ENCODE measurements at places on chromosomes 12 and 14.

- DNase-seq = no peak
Observed at GRCh38 chr12:101968770-101969169, 91.4 kb downstream of the DRAM1 start.

DNA sequence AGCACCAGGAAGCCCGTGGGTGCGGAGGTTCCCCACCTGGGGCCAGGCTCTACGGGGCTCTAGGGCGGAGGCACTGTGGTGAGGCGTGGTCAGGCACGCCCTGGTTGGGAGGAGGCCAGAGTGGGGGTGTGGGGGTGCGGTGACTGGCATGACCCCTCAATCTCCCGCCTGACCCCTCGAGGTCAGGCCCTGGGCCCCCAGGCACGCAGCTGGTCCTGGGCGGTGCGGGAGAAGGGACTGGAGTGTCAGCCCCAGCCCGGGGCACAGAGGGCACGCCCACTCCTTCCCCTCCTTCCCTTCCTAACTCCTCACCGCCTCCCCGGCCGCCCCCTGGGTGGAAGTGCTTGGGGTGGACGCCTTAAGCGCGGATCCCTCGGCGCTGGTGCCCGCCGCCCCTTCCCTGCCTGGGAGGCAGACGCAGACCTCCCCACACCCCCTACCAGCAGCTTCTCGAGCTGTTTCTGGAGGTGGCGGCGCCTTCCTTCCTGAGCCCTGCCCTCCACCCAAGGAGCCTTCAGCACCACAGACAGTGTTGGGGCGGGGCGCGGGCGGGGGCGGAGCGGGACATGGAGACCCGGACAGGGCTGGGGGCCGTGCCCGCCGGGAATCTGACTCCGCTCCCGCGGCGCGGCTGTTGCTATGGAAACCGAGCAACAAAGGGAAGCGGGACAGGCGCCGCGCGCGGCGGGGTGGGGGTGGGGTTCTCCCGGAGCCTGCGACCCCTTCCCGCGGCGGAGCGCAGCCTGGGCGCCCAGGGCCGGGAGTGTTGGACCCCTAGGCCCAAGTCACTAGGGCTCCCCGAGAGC, 741 bp upstream of the CRIP2 start:
- peak; percentile 97 for DNase-seq

- DNase-seq = peak; percentile 9
Observed at GRCh38 chr14:38866461-38866860, 236.6 kb downstream of the SEC23A start.

GRCh38 chr12:24066865-24067264, 117.4 kb upstream of the SOX5 start:
- no peak for DNase-seq

GRCh38 chr14:58954901-58955861, 233.3 kb upstream of the DAAM1 start:
- DNase-seq = no peak

GRCh38 chr12:33605757-33606156, 166.1 kb upstream of the SYT10 start:
- peak; percentile 73 for DNase-seq

- no peak for DNase-seq
Observed at GRCh38 chr12:80241576-80242273, 142.4 kb downstream of the OTOGL start.

- peak; percentile 26 for DNase-seq
Observed at GRCh38 chr14:68951035-68951797, 27.9 kb downstream of the ACTN1 start.

- DNase-seq = no peak
Observed at GRCh38 chr12:122721057-122721545, 4.5 kb upstream of the HCAR3 start.

DNA sequence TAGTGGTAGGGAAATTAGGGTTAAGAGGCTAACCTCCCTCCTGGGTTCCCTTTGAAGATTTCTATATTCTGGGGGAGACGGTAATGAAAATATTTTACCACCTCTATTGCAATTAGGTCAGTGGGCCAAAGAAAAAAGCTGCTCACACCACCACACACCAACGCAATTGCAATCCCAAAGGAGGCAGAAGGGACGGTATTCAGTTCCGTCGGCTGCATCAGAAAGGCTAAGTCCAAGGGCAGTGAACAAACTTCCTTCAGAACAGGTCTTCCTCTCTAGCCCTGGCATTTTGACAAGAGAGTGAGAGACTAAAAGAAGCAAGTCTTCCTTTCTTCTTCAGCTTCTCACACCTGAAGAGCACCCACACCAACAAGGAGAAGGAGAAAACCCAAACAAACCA, 51.2 kb downstream of the OTX2 start:
- DNase-seq = no peak

GRCh38 chr12:29960122-29960521, 176.4 kb upstream of the TMTC1 start:
- DNase-seq = no peak

- DNase-seq = no peak
Observed at GRCh38 chr14:66641861-66642635, 134.1 kb downstream of the GPHN start.

DNA sequence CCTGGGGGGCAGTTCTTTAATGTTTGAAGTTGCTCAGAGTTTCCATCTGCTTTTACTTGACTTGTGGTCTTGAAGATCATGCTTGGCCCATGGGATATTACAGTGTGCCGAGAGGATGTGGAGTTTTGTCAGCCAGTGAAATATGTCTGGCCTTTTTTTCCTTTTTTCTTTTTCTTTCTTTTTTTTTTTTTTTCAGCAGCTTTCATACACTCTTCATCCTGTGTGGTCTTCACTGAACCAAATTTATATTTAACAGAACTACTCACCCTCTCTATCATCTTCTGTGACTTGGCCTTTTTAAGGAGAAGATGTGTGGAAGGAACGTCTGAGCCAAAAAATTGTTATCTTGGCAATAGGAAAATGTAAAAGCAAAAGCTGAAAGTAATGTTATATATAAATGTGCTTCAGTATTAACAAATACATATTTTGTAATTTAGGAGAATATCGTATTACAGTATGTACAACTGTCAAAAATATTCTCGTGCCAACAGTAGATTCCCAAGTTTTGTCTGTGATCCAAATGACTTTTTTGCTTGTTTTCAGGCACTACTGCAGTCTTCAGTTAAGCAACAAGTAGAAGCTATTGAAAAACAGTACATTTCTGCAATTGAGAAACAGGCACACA, 200.6 kb downstream of the CCDC91 start:
- DNase-seq = no peak

DNA sequence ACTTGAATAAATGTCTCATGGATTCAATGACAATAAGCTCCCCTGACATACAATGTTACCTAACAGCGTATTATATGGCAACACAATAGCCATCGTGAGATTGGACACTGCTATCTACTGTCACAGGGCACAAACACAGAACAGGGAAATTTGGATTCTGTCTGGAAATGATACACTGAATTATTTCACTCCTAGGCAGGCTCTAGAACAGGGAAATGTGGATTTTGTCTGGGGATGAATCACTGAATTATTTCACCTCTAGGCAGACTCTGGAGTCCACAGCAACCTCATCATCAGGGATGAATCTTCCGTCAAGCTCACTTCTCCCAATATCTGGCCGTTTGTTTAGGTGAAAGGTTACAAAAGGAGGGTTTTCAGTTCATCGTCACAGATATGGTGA, 288.8 kb downstream of the TMEM132D start:
- DNase-seq = no peak

GRCh38 chr12:111274777-111275176, 94.1 kb downstream of the PHETA1 start:
- no peak for DNase-seq

DNA sequence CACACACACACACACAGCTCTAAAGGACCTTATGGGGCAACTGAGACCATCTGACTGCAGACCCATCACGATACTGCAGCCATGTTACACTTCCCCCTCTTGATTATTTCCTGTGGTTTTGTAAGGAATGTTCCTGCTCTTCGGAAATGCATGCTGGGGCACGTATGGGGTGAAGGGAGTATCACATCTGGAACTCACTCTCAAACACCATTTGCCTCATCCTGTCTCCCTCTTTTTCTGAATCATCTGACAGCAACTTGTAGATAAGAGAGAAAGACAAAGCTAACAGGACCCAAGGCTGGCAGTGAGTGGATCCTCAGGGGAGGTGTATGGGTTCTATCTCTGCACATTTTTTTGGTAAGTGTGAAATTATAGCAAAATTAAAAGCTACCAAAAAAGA, 50.3 kb downstream of the RIMBP2 start:
- DNase-seq = no peak

DNA sequence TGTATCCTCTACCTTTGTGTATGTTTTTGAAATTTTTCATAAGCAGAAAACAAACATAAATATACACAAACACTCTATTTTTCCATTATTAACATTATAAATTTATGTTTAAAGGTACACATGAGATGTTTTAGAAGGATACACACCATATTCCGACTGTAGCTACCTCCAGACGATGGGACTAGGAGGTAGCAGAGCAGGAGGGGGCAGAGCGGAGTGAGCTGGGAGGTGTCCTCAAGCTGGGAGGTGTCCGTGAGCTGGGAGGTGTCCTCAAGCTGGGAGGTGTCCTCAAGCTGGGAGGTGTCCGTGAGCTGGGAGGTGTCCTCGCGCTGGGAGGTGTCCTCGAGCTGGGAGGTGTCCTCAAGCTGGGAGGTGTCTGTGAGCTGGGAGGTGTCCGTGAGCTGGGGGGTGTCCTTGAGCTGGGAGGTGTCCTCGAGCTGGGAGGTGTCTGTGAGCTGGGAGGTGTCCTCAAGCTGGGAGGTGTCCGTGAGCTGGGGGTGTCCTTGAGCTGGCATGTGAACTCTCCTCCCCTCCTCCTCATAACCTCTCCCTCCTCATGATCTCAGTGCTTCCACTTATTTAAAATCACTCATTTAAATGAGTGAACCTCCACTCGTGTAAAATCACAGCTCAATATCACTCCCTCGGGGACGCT, 346.9 kb upstream of the SFSWAP start:
- no peak for DNase-seq

DNA sequence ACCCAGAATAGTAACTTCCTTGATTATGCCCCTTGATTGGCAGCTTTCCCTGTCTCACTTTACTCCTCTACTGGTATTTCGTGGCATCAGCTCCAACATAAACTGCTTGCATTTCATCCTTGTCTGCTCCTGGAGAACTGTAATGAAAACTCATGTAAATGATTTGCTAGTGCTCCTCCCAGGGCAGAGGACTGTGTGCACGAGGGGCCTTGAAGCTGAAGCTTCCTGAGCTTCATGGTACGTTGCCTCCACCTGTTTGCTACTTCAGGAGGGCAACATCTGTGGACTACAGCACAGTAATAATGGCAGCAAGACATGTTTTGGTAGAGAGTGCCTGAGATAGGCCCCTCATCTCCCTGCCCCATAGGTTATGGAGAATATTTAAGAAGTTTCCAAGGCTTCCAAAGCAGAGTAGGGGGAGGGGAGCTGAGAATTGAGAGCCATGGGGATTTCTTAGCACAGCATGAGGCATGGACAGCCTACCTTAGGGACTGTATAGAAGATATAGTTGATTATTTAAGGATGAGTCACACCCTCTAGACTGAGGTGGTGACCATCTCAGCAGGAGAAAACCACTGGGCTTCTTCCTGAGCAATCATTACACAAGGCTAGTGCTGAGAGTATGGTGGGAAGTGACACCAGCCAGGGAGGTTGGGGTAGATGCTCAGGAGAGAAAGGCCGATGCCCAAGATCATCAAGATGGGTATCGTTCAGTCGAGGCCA, 29.5 kb downstream of the CCDC198 start:
- DNase-seq = no peak

DNA sequence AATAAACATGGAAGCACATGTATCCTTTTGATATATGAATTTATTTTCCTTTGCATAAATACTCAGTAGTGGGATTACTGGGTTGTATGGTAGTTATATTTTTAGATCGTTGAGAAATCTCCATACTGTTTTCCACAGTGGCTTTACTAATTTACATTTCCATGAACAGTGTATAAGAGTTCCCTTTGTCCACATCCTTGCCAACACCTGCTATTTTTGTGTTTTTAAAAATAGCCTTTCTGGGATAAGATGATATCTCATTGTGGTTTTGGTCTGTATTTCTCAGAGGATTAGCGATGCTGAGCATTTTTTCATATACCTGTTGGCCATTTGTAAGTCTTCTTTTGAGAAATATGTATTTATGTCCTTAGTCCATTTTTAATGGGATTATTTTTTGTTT, 329.2 kb upstream of the KITLG start:
- no peak for DNase-seq

Measured in T47D (cell line).